ENCODE measurements at places on chromosomes 2 and 18.

DNA sequence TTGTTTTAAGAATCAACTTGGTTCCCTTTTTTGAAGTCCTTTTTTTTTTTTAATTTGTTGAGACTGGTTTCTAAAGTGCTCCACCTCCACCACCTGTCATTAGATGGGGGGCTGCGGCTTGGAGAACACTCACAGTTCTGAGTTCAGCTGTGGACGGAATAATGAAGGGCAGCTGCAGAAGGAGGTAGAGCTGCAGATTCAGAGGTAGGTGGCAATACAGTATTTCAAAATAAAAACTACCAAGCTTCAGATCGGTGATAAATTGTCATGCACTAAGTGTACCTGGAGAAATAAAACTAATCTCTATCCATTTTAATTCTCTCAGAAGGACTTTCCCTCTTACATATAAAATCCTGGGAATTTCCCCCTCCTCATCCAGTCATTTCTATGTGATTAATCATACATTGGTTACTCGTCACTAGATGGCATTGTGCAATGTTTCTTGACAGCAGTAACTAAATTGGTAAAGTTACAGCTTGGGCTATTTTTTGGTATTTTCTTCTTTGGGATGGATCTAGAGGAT lies 81.1 kb upstream of the SLC39A10 start:
- DNase-seq, result no peak

- DNase-seq, result no peak
These were observed 70.8 kb downstream of the DHRS9 start for GRCh38 chr2:169139993-169140767.

- no peak for DNase-seq
These were observed 187.1 kb downstream of the GULP1 start for GRCh38 chr2:188478724-188479123.

DNA sequence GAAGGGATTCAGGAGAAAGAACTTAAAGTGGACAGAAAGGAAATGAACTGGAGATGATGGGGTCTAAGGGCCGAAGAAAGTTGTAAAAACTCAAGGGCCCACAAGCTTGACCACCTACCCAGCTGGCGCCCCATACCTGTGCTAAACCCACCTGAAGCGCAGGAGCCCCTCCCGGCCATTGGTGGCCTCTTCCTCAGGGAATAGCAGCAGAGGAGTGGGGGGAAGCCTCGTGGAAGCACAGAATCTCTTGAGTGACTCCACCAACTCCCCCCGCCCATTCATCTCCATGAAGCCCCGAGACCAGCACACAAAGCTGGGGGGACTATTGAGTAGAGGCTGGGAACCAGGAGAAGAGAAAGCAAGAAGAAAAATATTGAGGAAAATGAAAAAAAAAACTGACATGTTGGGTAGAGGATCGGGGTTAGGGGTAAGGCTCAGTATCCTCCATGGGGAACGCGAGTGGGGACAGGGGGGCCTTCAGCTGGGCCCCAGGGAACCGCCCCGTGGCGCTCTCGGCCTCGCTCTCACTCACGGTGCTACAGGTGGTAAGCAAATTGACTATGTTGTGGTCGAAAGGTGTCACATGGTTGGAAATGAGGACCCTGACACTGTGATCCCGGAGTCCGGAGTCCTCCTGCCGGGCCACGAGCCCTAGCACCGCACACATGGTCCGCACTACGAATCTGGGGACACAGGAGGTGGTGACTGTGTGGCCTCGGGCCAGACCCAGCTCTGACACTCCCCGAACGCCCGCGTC lies 728 bp downstream of the AUP1 start:
- DNase-seq, result no peak

- DNase-seq, result no peak
These were observed 72.1 kb upstream of the CTDP1 start for GRCh38 chr18:79607361-79607952.

- no peak for DNase-seq
These were observed 41.7 kb downstream of the PTPRM start for GRCh38 chr18:7608781-7609201.

GRCh38 chr2:100674666-100675065 lies 111.9 kb downstream of the PDCL3 start:
- DNase-seq, result no peak

DNA sequence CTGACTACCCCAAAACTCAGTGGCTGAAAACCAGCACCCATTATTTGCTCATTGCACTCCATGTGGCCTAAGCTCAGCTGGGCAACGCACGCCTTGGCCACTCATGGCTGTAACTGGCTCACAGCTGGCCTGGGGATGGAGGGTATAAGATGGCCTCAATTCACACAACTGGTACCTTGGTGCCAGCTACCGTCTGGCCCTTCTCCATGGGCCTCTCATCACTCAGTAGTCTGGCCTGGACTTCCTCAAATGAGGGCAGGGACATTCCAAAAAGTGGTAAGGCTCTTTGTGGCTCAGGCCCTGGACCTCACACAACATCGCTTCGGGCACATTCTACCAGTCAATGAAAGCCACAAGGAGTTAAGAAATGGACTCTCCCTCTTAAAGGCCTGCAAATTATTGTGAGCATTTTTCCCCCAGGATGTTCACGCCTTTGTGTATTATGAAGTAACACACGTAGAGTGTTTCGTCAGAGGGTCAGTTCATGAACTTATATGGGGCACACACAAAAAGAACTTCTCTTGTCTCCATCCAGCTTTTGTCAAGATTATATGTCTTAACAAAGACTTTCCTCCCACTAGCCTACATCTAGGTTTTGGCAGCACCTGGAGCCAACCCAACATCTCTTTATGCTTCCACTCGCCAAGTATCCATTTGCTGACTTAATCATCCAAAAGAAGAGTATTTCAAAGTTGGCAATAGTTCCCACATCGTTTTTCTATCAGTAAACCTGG lies 145.2 kb downstream of the CCBE1 start:
- DNase-seq, result no peak

- DNase-seq, result no peak
These were observed 186.9 kb upstream of the SALL3 start for GRCh38 chr18:78792736-78793135.

- DNase-seq, result no peak
These were observed 50.4 kb downstream of the ZC3H8 start for GRCh38 chr2:112204411-112204810.

DNA sequence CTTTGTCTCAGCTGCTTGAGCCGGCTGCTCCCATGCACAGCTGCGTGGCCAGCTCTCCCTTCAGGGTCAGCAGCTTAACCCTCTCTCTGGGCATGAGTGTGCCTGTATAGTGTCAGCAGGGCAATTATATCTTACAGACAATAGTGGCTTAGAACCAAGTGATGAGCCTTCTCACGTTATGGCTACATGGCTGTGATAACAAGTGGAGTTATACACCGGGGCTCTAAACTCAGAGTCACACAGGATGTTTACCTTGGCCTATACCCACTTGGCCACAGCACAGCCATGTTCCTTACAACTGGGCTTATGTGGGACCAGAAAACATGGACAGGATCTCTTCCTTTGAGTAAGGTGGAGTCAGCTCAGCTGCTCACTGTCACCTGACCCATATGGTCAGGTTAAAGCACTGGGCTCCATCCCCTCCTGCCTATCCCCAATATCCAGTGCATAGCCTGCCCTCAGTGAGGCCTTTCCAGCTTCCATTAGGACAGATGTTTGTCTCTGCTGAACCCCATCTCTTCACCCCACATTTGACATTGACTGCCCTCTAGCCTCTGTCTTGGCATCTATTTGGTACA lies 294.2 kb upstream of the NCKAP5 start:
- DNase-seq, result no peak

DNA sequence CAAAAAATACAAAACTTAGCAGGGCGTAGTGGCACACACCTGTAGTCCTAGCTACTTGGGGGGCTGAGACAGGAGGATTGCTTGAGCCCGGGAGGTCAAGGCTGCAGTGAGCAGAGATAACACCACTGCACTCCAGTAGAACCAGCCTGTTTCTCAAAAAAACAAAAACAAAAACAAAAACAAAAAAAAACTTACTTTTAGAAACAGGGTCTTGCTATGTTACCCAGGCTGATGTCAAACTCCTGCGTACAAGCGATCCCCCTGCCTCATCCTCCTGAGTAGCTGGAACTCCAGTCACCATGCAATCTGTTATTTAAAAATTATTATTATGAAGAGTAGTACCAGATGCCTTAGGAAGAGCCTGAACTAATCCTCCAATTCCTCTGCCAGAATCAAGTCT lies 35.0 kb upstream of the GLI2 start:
- no peak for DNase-seq

DNA sequence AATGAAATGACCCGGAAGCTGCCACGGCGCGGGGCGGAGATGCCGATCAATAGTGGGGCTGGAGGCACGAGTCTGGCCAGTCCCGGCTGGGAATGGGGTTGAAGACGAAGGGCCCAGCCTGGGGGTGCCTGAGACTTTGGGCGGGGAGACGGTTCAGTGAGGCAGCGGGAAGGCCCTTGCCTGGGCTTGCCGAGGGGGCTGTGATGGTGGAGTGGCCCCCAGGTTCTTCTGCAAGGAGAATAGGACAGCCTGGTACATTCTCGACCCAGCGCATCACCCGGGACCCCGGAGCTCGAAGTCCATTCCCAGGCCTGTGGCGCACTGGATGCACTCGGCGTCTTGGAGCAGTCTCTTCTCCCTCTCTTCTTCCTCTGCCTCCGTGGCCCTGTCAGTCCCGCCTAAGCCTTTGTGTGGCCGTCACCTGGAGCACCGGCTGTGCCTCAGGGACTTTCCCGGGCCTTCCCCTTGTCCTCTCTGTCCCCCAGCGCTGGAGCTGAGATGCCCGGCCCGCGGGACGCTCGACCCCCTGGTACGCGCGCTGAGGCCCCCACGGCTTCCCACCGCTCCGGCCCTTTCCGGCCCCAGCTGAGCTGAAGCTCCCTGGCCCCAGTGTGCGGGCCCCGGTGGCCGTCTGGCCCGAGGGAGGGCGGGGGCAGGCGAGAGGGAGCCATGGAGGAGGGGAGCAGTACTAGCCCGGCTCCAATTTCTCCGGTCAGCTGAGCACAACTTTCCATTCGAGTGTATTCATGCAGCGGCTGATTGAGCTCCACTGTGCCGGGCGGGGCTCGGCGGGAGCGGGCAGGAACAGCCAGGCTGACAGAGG lies 8.0 kb downstream of the SIX3 start:
- DNase-seq, result no peak

GRCh38 chr18:8937160-8938094 lies 165.1 kb upstream of the NDUFV2 start:
- no peak for DNase-seq

DNA sequence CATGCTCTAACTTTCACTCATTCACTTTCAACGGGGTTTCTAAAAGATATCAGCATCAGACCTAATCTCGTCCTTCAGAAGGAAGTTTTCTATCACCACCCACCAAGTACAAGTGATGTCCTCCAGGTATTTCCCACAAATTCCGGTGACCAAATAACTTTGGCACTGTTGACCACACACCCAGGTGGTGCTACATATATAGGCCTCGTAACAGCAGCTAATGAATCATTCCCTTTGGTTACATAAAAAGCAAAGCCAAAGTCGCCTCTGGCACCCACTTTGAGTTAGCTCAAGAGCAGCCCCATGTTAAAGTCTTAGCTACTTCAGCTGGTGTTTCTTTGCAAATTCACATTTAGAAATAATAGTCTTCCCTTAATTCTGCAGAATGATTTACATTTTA lies 138.2 kb upstream of the OSR1 start:
- no peak for DNase-seq

DNA sequence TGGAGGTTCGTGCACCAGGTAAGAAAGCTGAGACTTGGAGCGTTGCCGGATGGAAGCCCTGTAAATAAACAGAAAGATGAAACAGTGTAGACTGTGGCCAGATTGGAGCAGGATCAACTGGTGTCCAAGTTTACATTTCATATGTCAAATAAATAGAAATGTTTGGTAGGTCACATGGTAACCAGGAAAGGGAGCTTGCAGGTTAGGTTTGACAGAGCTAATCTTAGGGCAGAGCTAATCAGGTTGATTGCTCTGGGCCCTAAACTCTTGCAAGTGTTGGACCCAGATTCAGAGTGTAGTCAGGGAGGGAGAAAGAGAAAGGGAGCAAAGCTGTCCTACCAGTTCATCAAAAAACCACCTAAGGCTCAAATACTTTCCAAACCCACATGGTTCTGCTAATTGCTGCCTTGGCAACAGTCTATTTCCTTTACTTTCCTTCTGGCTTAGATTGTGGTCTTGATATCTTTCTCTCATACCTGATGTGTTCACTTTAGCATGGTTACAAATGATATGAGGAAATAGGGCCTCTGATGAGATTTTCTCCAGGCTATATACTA lies 63.2 kb downstream of the G6PC2 start:
- DNase-seq, result no peak

DNA sequence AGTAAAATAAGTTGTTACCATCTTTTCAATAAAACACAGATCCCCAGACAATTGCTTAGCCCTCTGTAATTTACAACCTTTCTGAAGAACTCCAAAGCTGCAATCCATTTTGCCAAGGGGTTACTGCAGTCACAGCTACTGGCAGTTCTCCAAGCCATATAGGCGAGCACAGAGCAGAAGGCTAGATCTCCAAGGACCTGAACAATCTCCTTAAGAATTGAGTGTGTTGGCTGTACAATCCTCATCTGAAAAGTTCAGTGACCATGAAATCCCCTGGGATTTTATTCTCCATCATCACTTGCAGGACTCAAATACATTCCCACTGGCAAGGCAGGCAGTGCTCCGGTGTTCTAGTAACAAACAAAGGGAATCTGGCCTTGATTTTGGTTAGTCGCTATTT lies 103.9 kb upstream of the LRP1B start:
- no peak for DNase-seq

- DNase-seq, result no peak
These were observed 925 bp downstream of the SESTD1 start for GRCh38 chr2:179263446-179264367.

DNA sequence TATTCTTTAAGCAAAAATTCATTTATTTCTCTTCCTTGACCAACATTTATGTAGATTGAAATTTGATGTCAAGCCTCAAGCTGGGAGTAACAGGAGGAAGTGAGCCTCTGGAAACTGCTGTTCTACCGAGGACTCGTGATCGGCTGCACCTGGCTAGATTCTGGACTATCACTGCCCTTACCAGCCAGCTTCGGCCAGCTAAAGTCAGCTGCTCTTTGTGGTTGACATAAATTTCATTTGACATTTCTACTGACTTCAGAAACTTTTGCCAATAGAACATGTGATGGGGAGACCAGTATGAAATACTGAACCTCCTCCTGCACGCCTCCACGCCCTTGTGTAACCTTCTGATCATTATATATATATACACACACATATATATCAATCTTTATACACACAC lies 74.2 kb upstream of the RGPD5 start:
- no peak for DNase-seq

DNA sequence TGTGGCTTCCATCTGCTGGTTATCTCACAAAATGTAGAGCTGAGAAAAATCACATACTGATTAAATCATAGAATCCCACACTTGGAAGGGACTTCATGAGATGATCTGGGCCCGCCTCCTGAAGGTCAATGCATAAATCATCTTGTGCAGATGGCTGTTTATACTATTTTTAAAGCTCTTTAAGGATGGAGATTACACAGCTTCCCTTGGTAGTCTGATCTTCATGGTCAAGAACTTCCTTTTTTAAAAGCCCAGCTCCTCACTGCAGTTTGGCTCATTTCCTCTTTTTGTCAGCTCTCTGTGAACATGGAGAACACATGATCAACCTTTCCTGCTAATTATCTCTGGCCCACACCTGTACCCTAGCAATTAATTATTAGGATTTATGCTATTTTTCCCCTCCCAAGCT lies 25.9 kb downstream of the GCG start:
- no peak for DNase-seq
